Uterus (tissue), 4 donors: ENCODE measurements at places on chromosomes 7 and 10. TPM values are rescaled to one million over a fixed set of nuclear protein-coding genes. Genes with fewer than 3 reads are reported as not detected.

GRM3 gene
- total RNA-seq = not detected

SCART1 gene
- 8.2 TPM for total RNA-seq

LBX1 gene
- total RNA-seq = not detected

KAZALD1 gene
- not detected for total RNA-seq

- DNase-seq = no peak
Observed at GRCh38 chr7:139451638-139452037, 31.8 kb downstream of the KLRG2 start.

GRCh38 chr7:114567416-114567815 lies 152.8 kb downstream of the FOXP2 start:
- no peak for DNase-seq

DNA sequence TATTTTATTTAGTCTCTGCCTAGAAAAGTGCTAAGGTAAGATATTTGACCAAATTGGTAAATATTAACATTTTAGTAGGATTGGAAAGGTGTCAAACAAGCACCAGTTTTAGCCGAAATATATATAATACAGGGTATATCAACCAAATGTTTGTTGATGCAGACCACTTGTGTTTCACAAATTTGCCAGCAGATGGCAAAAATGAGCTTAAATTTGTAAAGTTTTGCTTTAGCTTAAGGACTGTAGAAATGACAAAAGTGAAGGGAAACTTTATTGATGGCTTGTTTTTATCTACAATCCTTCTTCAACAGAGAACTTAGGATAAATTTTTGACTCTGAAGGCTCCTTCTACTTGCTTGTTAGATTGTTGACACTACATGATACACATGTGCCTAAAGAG lies 4.8 kb upstream of the POLR1F start:
- DNase-seq = peak; percentile 36

DNA sequence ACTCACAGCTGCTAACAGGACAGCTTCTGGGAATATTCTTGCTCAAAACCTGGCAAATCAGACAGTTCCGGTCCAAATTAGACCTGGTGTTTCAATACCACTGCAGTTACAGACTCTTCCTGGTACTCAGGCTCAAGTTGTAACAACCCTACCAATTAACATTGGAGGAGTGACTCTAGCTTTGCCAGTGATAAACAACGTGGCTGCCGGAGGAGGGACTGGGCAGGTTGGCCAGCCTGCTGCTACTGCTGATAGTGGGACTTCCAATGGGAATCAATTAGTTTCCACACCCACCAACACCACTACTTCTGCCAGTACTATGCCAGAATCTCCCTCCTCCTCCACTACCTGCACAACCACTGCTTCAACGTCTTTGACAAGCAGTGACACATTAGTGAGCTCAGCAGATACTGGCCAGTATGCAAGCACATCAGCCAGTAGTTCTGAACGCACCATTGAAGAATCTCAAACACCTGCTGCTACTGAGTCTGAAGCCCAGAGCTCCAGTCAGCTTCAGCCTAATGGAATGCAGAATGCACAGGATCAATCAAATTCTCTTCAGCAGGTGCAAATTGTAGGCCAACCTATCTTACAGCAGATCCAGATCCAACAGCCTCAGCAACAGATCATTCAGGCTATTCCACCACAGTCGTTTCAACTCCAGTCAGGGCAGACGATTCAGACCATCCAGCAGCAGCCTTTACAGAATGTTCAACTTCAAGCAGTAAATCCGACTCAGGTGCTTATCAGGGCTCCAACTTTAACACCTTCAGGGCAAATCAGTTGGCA lies 2.1 kb downstream of the SP4 start:
- no peak for DNase-seq

- DNase-seq = no peak
Observed at GRCh38 chr10:70649526-70649925, 22.8 kb upstream of the ADAMTS14 start.

GRCh38 chr10:27844223-27844622 lies 98.6 kb upstream of the MKX start:
- DNase-seq = no peak

GRCh38 chr7:25481891-25482290 lies 253.6 kb upstream of the NPVF start:
- no peak for DNase-seq

GRCh38 chr10:69632516-69633199 lies 2.6 kb downstream of the FAM241B start:
- DNase-seq = no peak
